HCT116 (cell line): ENCODE measurements at places on chromosomes 13 and 19. TPM values are rescaled to one million over a fixed set of nuclear protein-coding genes. Genes with fewer than 3 reads are reported as not detected.

- H3K36me3 ChIP-seq = no peaks in the 10 kb centered on the region
- no peak overlapping the region for H3K4me3 ChIP-seq
- peaks cover 4% of the 10 kb centered on the region; the same call in 1 of the 2 replicates for H3K4me1 ChIP-seq
- H3K27ac ChIP-seq = no peak overlapping the region
- no peaks in the 10 kb centered on the region for H3K27me3 ChIP-seq
These were observed 587.3 kb downstream of the EFNB2 start for GRCh38 chr13:105948143-105948542.

DNA sequence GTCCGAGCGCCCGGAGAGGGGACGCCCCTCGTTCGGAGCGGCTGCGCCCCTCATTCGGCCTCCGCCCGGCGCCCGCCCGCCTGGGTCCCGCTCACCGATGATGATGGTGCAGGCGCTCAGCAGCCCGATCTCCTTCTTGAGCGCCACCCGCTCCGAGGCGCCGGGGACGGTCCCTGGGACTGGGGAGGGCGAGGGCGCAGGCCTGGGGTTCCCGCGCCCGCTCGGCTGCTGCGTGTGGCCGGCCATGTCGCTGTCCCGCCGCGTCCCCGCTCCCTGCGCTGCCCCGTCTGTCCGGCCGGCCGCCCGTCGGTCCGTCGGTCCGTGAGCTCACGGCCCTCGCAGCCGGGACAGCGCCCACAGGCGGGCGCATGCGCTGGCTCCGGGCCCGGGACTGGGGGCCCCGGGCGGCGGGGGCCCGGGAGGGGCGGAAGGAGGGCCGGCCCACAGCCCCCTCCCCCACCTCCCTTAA lies at the start of gene SLC7A10:
Gene SLC7A10, minus strand, starts transcription at position 393 of the 469 bp plus-strand sequence. Its CDS starts 147 bp downstream, at position 246.
- no peaks in the 10 kb centered on the region for H3K27me3 ChIP-seq
- H3K4me3 ChIP-seq = 0 out of 2 replicates have a peak within 1 kb of the TSS, but pooled peaks have one; percentile 8
- no peaks in the 10 kb centered on the region for H3K36me3 ChIP-seq
- DNase-seq = no peak
- H3K27ac ChIP-seq = no peak within 1 kb of the TSS

- no peak overlapping the region for H3K4me3 ChIP-seq
- H3K27ac ChIP-seq = no peak overlapping the region
- H3K36me3 ChIP-seq = no peaks in the 10 kb centered on the region
- no peaks in the 10 kb centered on the region for H3K27me3 ChIP-seq
These were observed 99.7 kb downstream of the GPC6 start for GRCh38 chr13:93326234-93326811.

DNA sequence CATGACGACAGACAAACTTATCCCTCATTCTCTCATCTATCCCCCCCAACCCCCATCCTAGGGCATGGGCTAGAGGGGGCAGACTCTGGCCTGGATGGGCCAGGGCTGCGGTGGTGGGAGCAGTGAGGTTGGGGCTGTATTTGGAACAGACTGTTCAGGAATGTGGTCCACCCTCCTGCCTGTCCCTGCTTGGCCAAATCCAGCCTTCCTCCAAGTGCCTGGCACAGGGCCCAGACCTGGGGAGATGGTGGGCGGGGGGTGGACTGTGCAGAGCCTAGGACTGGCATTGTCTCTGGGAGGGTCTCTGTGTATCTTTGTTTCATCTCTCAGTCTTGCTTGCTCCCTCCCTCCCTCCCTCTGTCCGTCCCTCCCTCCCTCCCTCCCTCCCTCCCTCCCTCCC lies 14.2 kb downstream of the EGLN2 start:
- H3K27me3 ChIP-seq = no peaks in the 10 kb centered on the region
- no peak overlapping the region for H3K4me3 ChIP-seq
- H3K4me1 ChIP-seq = peaks cover 34% of the 10 kb centered on the region
- DNase-seq = no peak
- H3K27ac ChIP-seq = no peak overlapping the region
- peaks cover 6% of the 10 kb centered on the region; the same call in 1 of the 2 replicates for H3K36me3 ChIP-seq

- no peak overlapping the region for H3K4me3 ChIP-seq
- peaks cover 34% of the 10 kb centered on the region for H3K36me3 ChIP-seq
- no peak overlapping the region for H3K27ac ChIP-seq
- peaks cover 25% of the 10 kb centered on the region for H3K4me1 ChIP-seq
These were observed 19.1 kb upstream of the WDR18 start for GRCh38 chr19:964761-965694.

GRCh38 chr13:72599178-72599743 lies 128.2 kb downstream of the MZT1 start:
- no peak for DNase-seq
- H3K27me3 ChIP-seq = no peaks in the 10 kb centered on the region
- H3K4me3 ChIP-seq = no peak overlapping the region
- H3K4me1 ChIP-seq = no peaks in the 10 kb centered on the region
- no peaks in the 10 kb centered on the region for H3K36me3 ChIP-seq

- H3K27ac ChIP-seq = no peak overlapping the region
- no peaks in the 10 kb centered on the region for H3K4me1 ChIP-seq
- DNase-seq = no peak
- H3K36me3 ChIP-seq = no peaks in the 10 kb centered on the region
- no peak overlapping the region for H3K4me3 ChIP-seq
These were observed 9.8 kb downstream of the CHST8 start for GRCh38 chr19:33631609-33631973.

DNA sequence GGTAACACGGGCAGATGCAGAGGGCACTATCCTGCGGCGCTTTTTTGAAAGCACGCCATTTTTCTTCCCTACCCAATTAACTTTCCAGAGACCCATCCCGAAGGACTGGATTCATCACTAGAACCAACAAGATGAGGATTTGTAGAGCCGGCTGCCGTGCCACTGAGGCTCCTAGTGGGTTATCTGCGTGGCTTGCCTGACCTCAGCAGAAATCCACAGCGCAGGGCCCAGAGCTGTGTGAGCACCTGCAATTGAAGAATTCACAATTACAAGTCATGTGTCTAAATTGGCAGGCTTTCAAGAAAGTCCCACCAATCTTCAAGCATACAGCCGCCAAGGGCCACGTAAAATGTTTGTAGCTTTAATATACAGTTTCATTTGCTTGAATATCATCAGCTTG lies 75.5 kb downstream of the ALOX5AP start:
- no peaks in the 10 kb centered on the region for H3K36me3 ChIP-seq
- DNase-seq = no peak
- H3K4me1 ChIP-seq = peaks cover 13% of the 10 kb centered on the region
- no peak overlapping the region for H3K4me3 ChIP-seq
- H3K27me3 ChIP-seq = no peaks in the 10 kb centered on the region

GRCh38 chr19:9523885-9524474 lies 14.5 kb downstream of the ZNF426 start:
- no peak overlapping the region for H3K4me3 ChIP-seq
- H3K36me3 ChIP-seq = no peaks in the 10 kb centered on the region
- H3K4me1 ChIP-seq = no peaks in the 10 kb centered on the region
- no peak overlapping the region for H3K27ac ChIP-seq
- no peak for DNase-seq

- H3K4me1 ChIP-seq = no peaks in the 10 kb centered on the region
- no peak for DNase-seq
- H3K27me3 ChIP-seq = no peaks in the 10 kb centered on the region
- no peak overlapping the region for H3K27ac ChIP-seq
- H3K36me3 ChIP-seq = no peaks in the 10 kb centered on the region
These were observed 45.0 kb downstream of the RASA3 start for GRCh38 chr13:114087430-114087829.

GRCh38 chr13:91238036-91238435 lies 109.5 kb upstream of the MIR17HG start:
- no peaks in the 10 kb centered on the region for H3K4me1 ChIP-seq
- H3K36me3 ChIP-seq = no peaks in the 10 kb centered on the region
- no peak overlapping the region for H3K27ac ChIP-seq
- H3K4me3 ChIP-seq = no peak overlapping the region

Gene IGFL3
- total RNA-seq = not detected

Gene FFAR1
- total RNA-seq = not detected

Gene ZNF728
- total RNA-seq = not detected

Gene SCAF1
- 96.8 TPM for total RNA-seq

Gene MKNK2
- 271 TPM for total RNA-seq
